ENCODE measurements at places on chromosomes 2 and 18.

- DNase-seq = no peak
Observed at GRCh38 chr18:9210966-9211365, 74.4 kb downstream of the ANKRD12 start.

DNA sequence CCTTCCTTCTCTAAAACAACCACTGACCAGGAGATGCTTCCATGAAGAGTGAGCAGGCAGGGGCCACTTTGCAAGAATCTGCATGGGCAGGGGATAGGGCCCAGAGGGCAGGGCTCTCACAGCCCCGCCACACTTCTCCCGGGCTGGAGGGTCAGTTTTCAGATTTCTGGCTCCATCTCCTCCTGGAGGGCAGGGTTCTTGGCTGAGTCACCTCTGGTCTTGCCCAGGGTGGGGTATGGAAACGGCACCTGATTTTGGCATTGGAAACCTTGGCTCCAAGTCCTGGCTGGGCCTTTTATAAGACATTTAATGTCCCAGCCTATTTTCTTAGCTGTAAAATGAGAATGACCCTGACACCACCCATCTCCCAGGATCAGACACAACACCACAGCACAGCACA is 27.6 kb upstream of the ASPRV1 start:
- DNase-seq = no peak

DNA sequence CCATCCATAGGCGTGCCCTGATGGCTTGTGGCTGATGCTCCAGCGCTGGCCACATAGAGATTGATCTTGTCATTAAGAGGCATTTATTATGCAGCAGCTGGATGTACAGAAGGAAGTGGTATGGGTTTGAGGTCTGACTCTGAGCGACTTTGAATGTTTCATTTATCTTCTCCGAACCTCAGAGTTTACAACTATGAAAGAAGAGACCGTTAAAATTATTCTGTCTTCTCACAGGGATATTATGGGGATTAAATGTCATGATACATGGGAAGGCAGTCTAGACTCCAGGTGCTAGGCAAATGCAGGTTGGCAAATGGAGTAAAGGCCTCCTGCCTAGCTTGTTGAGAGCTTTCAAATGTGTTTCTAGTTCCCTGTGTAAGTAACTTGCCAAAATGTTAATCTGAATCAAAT is 30.3 kb downstream of the MOGAT1 start:
- DNase-seq = no peak

GRCh38 chr2:25419678-25420242 is 78.0 kb upstream of the DNMT3A start:
- DNase-seq = no peak

- no peak for DNase-seq
Observed at GRCh38 chr18:12823892-12824291, 60.1 kb downstream of the PTPN2 start.

- DNase-seq = no peak
Observed at GRCh38 chr2:206477296-206477695, 34.0 kb downstream of the ADAM23 start.
